ENCODE measurements at places on chromosomes 4 and X.

DNA sequence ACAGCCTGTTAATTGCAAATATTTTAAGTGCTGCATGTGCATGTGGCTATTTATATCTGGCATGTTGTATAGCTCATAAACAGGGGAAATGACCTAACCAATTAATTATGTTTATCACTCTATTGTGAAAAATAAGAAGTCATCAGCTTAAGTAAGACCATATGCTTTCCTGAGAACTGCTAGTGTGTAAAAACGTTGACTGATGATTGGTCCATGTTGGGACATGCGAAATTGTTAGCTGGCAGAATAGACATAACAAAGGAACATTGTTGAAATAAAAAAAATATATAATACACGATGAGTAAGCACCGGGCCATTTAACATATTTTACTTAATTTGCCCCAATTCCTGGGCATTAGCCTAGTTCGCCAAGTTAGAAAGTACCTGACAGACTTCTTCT, 207.5 kb downstream of the ANK2 start:
- DNase-seq: no peak

- DNase-seq: no peak
Observed at GRCh38 chr4:173280998-173281397, 53.2 kb downstream of the HMGB2 start.

GRCh38 chr4:5144384-5144783, 93.1 kb downstream of the STK32B start:
- DNase-seq: no peak

DNA sequence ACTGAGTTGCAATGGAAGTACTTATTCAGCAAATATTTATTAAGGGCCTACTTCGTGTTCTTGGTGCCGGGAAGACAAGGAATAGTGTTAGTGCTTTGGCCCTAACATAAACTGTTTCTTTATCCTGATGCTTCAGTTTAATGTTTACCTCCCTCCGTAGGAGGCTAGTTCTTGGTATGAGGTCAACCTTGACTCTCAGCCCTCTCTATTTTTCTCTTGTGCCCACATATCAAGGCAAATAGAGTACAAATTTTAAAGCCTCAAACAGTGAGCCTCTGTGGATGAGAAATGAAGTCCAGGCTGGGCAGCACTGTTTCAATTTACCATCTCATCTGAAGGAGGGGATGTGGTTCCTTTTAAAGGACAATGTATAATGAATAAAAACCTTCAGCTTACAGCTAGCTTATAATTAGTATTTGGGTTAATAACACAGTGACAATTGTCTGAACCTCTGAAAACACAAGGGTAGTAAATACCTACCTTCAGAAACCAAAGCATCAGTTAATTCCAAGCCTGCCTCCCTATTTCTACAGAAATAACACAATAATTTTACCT, 68.5 kb downstream of the SH3RF1 start:
- DNase-seq: no peak

DNA sequence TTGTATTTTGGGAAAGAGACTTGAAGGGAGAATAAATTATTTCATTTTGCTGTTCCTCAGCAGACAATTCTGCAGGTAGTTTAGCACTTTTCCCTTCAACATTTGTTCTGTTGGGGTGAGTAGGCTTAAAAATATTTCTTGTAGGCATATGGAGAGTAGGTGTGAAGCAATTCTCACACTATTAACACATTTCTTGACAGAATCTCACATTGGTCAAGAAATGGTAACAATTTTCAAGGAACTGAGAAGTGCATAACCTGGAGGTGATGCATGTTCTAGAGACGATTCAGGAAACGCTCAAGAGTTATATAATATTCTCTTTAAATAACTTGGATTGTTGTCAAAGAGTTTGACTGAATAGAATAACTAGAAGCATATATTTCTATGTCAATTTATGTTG, 658.2 kb downstream of the STIM2 start:
- DNase-seq: no peak

DNA sequence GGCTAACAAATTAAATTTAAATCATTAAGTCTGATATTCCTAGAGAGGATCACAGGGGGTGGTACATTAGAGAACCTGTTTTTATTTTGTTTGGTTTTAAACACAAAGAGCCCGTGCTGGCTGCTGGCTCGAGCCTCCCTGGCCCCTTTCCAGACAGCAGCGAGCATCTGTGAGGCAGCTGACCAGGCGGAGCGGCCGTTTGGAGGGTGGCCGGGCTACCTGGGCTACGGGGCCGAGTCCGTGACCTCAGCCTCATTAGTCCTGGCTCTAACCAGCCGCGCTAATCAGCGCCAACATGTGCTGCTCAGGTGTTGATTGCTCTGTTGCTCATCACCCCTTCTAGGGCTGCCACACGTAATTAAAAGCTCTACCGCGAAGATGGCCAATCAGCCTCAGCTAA, 35.3 kb downstream of the DCTD start:
- DNase-seq: no peak

GRCh38 chrX:153445106-153445855, 575 bp downstream of the TREX2 start:
- DNase-seq: no peak

- DNase-seq: no peak
Observed at GRCh38 chr4:18398661-18399060, 377.1 kb upstream of the LCORL start.

GRCh38 chr4:125323654-125324053, 8.9 kb downstream of the FAT4 start:
- DNase-seq: peak; percentile 77

- DNase-seq: no peak
Observed at GRCh38 chr4:48815483-48815882, 15.4 kb upstream of the OCIAD1 start.

- DNase-seq: peak; percentile 28
Observed at GRCh38 chrX:119218198-119218597, 17.9 kb upstream of the PGRMC1 start.

DNA sequence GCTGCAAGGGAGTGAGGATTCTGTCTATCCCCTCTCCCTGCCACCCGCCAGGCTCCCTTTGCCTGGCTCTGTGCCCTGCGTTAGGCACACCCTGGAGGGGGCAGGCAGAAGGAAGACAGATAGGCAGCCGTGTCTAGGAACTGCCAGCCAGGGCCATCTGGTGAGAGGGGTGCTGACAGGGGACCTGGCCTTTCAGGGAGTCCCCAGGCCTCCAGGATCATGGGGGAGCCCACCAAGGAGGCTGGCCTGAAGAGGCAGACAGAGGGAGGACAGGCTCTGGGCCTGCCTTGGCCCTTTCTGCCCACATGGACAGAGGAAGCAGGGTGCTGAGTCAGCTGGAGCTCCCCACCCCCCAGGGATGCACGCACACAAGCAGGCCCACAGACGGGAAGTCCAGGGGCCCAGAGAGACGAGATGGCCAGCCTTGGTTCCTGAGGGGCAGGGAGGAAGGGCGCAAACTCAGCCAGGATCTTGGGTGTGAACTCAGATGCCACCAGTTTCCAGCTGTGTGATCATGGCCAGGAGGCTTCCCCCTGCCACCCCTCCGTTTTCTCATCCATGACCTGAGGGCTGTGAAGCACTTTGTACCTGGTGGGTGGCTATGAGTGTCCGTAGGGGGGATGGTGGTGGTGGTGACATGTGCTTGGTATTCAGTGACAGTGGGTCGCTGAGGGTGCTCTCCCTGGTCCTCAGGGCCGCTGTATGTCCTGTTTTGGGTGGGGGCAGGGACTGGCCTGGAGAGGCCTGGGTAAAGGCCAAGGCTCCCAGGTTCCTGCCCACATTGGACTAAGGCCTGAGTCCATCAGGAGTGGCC, 1.8 kb downstream of the SH3BP2 start:
- peak; percentile 61 for DNase-seq

DNA sequence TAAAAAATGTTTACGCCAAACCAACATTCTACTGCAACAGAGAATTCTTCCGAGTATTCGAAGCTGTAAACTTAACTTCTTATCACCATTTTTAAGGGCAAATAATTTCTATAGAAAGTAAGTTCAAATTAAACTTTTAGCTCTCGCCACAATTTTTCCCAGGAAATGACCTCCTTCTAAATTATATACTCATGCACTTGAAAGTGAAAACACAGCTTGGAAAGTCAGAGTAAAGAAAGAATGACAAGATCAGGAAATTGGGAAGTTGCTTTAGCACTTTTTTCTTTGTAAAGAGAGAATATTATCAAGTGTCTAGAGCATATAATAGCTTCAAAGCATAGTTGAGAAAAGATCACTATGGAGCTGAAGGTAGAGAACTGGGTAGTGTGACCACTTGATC, 1.2 kb downstream of the CYBB start:
- DNase-seq: no peak

DNA sequence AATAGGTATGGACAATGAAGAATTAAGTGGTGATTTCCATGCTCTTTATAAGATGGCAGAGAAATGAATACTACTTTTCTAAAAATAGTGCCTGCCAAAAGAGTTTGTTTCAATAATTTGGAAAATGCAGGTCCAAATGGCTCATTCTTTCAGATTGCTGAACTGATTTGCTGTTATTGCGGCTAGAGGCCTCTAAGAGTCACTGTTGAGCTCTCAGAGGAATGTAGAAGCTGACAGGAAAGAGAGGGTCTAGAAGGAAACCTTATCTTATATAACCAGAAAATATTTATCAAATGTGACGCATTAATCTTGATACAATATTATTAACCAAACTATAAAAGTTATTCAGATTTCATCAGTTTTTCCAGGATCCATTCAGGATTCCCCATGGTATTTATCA, 65.7 kb upstream of the PAGE1 start:
- DNase-seq: peak; percentile 32

GRCh38 chr4:24856586-24856985, 56.3 kb downstream of the CCDC149 start:
- peak; percentile 36 for DNase-seq

DNA sequence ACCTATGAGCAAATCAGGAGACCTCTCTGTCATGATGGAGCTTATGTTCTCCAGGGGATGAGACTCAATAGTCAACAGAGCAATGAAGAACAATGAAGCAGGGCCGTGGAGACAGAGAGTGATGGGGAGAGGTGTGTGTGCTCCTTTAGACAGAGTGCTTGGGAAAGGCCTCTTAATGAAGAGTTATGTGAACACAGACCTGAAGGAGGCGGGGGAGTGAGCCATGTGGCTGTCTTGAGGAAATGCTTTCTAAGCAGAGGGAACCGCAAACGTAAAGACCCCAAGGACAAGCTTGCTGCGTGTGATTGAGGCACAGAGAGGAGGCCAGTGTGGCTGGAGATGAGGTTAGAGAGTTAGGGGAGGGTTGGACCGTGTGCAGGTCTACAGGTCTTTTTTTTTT, 53.1 kb downstream of the CHRNA9 start:
- DNase-seq: no peak

GRCh38 chrX:966396-967070, 245.9 kb downstream of the CRLF2 start:
- DNase-seq: no peak

DNA sequence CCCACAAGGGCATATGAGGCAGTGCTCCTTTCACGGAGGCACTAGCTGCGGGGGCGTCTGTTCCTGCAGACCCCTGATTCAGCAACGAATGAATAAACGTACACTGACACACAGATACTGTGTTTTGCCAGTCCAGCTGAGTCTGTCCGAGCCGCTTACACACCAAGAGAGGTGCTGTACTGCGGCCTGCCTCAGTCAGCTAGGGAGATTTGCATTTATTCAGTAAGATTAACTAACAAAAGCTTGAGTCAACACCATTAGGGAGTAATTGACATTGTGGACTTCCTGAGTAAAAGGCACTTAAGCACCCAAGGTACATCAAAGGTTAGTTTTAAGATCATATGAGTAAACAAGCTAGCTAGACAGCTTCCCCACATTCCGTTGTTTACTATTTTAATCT, 31.0 kb upstream of the BEX4 start:
- no peak for DNase-seq

DNA sequence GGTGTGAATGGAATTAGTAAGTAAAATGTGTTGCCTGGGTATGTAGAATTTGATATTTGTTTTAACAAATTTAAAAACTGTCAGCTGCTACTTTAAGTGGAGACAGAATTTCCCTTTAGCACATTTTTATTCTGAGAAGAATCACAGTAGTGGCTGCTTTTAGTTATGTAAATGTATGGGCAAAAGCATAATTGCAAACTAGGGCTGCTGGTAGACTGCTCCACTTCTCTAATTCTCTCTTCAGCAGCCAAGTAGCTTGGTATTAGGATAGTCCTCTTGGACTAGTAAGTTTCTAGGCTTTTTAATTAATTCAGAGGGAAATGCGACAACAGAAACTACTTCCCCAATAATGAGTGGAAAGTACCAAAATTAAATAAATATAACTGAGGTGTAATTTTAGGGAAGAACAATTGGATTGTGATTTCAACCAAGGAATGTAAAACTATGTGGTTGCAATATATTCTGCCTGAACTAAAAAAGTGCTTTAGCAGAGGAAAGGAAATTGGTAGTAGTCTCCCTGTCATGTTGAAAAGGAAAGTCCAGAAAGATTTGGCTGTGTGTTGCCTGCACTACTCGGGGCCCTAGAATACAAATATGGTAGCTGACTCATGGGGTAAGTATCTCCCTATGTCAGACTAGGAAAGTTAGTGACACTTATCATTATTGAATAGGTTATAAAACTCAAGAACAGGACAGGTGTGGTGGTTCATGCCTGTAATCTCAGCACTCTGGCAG, 9.2 kb upstream of the EIF4E start:
- DNase-seq: peak; percentile 27

DNA sequence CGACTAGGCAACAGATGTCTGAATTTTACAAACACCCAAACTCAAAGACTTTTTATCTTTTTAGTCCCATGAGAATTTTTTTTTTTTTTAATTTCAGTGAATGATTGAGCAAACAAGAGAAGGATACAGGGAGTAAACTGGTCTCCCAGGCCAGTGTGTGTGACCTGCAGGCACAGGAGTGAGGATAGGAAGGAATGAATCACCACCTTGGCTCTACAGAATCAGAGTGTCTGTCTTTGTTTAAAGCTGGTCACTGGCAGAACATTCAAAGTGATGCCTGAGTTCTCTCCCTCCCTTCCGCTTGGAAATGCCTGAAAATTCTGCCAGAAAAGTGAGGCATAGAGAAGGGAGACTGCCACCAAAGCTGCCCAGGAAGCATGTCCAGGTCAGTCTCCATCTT, 69.5 kb downstream of the PARM1 start:
- no peak for DNase-seq

DNA sequence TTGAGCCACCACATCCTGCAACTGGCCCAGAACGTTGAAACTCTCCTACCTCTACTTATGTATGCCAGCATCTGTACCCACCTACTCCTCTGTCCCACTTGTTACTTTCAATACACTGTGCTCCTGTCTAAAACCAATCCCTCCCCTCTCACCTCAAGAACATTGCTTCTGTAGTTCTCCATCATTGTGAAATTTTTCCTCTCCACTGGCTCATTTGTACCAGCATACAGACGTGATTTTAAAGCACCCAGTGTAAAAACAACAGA, 25.5 kb upstream of the USO1 start:
- no peak for DNase-seq

DNA sequence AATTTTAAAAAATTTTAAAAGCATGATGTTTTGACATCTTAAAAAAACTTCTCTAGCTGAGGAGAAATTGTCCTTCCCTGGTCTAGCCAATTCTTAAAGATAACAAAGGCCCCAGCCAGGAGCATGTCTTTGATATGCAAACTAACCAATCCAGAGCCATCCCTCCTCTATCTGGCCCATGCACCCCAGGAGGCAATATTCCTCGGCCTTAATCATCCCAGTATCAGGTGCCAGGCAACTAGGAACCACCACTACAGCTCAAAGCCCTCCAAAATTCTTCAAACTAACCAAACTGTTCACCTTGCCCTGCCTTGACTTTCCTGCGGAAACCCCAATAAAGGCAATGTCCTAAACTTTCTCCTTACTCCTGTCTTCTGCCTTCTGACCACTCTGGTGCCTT, 97.8 kb upstream of the USP9X start:
- no peak for DNase-seq

All from dermis blood vessel endothelial cell (primary cell).